ENCODE measurements at places on chromosomes 6 and 20.

DNA sequence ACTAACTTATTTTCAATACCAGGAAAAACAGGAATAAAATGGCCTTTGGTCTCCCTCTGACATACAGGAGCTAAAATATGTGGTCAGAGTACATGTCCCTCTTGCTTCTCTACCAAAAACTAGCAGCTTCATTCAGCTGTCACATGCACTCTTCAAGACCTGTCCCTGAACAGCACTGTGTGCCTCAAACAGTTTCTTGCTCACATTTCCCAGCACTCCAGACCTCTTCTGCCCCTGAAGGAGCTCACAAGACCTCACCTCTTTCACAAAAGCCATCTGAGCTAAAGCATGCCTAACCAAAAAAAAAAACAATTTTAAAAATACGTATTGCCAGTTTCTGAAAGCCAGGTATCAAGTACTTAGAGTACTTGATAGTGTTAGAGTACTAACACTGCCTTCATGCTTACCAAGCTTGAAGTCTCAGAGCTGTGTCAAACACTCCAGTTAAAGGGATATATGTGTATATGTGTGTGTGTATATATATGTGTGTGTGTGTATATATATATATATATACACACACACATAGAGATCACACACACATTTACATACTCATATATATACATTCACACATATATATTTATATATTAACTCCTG lies 148.3 kb upstream of the POU3F2 start:
- no peak for DNase-seq

DNA sequence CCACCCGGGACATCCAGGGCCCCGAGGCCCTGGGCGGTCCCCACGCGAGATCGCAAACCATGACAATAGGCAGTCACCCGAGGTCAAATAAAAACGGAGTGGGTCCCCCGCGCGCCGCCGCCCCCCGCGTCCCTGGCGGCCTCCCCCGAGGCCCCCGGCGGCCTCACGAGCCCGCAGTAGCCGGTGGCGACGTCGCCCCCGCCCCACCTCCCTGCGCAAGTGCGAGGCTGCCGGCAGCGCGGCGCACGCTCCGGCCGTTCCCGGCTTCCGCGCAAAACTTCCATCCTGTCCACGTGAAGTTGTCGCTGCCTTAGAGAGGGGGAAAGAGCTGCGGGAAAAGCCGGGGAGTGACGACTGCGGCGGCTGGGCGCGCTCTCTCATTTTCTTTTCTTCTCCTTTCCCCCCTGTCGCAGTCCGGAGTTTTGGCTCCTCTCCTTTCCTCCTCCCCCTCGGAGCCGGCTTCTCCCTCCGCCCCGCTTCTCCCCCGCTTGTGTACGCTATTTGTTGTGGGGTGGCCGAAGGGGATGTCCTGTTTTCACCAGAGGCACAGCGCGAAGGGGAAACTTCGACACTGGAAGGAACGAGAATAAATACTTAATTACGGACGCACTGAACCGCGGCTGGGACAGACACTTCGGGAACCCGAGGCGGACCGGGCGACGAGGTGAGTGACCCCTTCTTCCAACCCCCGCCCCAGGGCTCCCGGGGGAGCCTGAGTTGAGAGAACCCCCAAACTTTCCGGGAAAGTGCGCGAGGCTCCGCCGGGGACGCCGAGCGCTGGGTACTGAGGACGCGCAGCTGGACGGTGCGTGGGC lies at the start of gene EYA4:
EYA4 (plus strand) TSS at position 272 of the 815 bp plus-strand sequence. CDS start 33,424 bp downstream, outside the sequence.
- no peak for DNase-seq

- DNase-seq, result no peak
These were observed 103.3 kb downstream of the NFATC2 start for GRCh38 chr20:51439160-51439689.

- no peak for DNase-seq
These were observed 121.4 kb upstream of the AFDN start for GRCh38 chr6:167705211-167705750.

DNA sequence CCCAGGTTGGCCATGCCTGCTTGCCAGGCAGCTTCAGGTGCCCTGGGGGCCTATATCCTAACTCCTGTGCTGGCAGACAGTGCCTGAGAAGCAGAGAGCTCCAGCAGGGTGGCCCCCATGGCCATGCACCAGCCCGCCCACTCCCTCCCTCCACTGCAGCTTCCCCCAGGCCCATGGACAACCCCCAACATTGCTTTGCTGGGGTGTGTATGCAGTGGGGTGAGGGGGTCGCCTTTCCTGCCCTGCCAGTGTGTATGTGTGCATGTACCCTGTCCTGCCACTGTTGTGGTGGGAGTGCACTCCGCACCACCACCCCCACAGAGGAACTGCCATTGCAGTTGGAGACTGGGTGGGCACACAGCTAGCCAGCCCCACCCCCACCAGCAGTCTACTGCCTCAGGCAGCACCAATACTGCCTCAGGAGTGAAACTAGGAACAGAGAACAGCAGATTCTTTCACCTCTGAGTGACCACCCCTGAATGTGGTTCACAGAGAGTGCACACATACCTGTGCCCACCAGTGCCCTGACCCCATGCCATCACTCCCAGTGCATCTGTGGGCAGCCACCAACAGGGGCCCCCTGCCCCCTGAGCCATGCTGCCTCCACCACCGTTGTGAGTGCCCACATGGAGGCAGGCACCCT lies 151.1 kb downstream of the LRRC1 start:
- DNase-seq, result no peak
